ENCODE measurements at places on chromosomes 7 and 10.

DNA sequence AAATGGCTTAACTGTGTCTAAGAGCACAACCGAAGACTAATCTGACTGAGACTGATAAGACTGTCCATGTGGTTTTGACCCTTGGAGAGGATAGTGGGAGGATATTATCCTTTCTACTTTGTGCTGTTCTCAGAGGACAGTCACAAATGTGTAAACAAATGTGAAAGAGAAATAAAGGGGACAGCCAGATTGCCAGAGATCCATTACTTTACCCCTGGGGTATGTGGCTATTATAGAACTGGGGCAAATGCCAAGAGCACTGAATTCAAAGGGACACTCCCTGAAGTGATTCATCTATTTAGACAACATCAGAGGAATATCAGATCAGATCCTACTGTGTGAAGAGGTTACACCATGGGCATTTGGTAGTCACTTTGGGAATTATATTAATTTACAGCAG lies 154.7 kb downstream of the RNLS start:
- DNase-seq: no peak

DNA sequence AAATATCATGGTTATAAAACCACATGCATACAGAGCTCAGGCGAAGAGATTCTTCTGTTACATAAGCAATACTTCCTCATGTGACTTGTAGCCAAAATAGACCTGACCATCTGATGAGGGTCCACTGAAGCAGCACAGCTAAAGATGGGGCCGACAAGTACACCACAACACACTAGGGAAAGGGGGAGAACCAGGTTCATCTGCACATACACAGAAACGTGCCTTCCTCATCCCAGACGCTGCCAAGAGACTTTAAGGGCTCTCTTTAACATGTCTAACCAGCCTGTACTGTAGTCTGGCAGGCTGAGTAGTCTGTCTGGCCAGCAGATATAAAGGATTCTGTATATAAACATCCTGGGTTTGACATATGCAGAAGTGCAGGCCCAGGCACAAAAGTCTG lies 30.3 kb downstream of the ERCC6 start:
- no peak for DNase-seq

DNA sequence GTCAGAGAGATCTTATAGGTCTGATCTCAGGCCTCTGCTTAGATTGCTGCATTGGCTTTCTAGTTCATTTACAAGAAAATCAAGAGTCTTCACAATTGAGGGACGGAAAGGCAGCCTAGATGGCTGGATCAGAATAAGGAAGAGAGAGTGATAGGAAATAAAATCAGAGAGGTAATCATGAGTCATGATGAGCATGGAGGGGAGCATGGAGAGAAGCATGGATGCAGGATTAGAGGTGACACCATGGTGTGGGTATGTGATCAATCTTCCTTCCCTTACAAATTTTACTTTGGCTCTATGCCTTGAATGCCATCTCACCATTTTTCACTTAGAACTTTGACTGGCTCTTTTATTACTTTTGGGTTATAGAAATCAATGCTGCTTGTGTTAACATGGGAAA lies 1.4 kb downstream of the BCCIP start:
- DNase-seq: no peak

- no peak for DNase-seq
Observed at GRCh38 chr7:140168816-140169215, 8.0 kb downstream of the KDM7A start.

GRCh38 chr10:71840177-71840957 lies 10.7 kb downstream of the PSAP start:
- DNase-seq: peak; percentile 81

- no peak for DNase-seq
Observed at GRCh38 chr10:113381981-113382509, 170.8 kb upstream of the HABP2 start.

GRCh38 chr10:78435484-78436221 lies 402.0 kb downstream of the RPS24 start:
- no peak for DNase-seq

DNA sequence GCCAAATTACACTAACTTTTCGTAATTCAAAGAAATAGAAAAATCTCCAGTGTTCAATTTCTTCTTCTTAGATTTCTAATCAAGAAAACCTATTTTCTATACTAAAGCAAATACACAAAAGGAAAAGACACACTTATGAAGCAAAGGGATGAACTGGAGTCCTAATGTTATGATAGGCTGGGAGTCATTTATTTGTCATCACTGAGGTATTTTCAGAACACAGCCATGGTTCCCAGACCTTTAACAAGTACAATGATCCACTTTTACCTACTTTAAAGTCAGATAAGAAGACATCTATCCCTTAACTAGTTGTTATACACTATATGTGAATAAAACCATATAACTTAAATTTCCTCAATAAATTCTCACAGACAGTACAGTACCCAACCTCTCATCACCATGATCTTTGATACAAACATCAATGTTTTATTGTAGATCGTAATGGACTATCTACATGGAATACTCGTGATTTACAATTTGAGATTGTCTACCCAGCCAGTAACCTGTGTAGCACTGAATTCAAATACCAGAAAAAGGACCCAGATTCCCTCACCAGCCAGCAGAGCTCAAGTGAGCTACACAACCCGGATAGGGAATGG lies 12.5 kb downstream of the ASNS start:
- no peak for DNase-seq

GRCh38 chr10:21184216-21184615 lies 287.1 kb upstream of the NEBL start:
- no peak for DNase-seq

DNA sequence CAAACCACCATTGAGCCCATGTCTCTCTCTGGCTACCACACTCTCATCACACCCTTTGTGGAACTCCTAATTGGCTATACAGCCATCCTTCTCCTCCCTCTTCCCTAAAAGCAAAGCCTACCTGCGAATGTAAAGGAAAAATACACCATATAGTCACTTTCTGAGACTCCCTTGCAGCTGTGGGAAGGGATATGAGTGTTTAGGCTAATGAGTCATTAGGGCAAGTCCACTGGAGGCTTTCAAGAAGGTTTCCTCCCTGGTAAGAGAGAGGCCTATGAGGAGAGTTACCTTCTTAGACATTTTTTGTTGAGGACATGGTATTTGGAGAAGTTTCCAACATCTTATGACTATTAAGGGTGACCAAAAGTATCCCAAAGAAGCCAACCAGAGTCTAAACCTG lies 4.1 kb upstream of the TMEM243 start:
- no peak for DNase-seq

DNA sequence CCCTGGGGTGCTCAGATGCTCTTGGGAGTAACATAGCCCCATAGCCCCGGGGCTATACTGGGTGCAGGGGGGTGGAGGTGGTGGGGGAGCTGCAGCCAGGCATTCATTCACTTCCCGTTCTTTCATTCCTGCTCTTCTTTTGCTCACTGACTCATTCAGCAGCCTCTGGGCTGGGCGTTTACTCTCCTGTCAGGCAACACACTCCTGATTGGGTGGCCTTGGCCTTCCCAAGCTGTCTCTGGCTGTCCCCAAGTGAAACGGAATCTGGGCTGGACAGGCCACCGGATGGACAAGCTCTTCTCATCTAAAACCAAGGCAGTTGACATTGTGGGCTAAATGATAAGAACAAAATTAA lies 34.6 kb downstream of the CHST3 start:
- DNase-seq: no peak

- no peak for DNase-seq
Observed at GRCh38 chr10:78777867-78778266, 290.9 kb upstream of the ZMIZ1 start.

DNA sequence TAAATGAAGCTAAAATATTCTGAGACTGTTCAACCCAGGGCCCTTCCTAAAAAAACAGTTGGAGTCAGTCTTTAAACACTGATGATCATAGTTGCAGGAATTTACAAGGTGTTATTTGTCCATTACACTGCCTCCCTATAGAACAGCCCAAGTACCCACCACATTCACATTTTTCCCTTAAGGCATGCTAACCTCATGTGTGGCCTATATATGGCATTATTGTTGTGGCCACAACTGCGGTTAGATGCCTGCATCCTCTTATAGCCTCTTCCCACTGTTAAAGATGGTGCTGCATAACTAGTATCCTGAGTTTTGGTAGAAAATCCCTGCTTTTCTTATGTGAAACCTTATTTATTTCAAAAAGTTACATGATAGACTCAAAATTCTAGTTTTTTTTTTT lies 287.9 kb upstream of the SEMA3A start:
- no peak for DNase-seq

- no peak for DNase-seq
Observed at GRCh38 chr10:75429159-75429827, 2.1 kb upstream of the LRMDA start.
